ENCODE measurements at places on chromosomes 13 and 19. TPM values are rescaled to one million over a fixed set of nuclear protein-coding genes. Genes with fewer than 3 reads are reported as not detected.

Gene FBXO17
- 18.8 TPM for total RNA-seq

DNA sequence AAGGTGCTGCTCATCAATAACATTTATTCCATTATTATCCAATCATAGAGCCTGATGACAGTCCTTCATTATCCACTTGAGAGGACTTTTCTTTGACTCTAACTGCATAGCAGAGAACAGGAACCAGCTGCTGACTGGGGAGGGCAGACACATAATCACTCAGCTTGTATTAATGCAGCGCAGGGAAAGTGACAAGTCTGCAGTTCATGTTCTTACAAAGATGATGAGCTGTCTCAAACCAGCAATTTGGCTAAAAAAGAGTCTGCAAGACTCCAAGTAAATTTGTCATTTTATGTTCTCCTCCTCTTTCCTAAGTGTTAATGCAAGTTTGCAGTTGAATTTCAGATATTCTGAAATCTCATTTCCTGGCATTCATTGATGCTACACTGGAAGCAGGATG, 40.0 kb upstream of the CBY2 start:
- peak; percentile 97 for DNase-seq

Gene CLEC17A
- total RNA-seq, result 2.3 TPM

DNA sequence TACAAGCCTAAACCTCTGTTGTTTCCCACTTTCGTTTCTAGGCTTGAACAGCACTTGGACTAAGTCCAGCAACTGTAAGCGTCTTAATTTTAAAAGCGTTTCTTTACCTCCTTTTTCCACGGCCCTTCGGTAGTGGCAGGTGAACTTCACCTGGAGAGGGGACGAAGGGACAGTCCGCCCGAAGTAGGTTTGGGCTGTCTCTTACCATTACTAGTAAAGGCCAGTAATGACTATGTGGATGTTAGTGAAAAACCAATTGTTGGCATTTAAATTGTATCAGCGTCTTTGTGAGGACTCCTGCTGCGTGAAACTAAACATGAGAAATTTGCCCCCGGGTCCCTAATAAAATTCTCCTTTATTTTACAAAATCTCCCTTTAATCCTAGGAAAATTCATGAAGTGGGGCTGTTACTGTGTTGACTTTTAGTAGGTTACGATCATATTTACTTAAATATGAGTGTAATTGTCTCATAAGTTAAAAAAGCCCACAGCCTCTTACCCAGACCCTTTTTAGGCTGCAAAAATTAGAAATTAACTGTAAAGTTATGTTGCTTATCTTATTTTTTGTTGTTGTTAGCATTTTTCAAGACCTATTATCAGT, 983 bp downstream of the ITM2B start:
- peak; percentile 84 for DNase-seq

DNA sequence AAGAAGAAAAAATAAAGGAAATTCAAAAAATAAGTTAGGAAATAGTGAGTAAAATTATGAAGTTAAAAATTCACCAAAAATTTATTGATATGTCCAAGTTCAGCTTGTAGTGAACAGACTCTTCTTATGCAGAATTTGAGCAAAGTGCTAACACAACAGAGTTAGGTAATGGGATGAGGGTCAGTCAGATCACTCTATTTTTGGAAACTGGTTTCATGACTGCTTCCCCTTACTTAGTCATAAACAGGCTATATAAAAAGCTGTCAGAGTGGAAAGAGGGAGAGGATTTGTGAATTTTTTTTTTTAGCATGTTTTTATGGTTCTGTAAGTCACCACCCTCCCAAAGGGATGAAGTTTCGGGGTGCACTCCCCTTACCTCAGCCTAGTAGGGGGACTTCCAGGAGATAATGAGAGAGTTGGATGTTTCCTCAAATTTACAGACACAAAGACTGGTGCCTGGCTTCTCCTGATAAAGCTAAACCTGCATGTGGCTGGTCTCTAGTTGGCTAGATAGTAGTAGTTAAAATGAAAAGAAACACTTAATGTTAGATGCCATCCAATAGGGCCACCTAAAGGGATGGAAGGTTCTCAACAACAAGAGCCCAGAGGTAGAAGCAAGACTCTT, 4.5 kb downstream of the CPB2 start:
- DNase-seq, result peak; percentile 13

DNA sequence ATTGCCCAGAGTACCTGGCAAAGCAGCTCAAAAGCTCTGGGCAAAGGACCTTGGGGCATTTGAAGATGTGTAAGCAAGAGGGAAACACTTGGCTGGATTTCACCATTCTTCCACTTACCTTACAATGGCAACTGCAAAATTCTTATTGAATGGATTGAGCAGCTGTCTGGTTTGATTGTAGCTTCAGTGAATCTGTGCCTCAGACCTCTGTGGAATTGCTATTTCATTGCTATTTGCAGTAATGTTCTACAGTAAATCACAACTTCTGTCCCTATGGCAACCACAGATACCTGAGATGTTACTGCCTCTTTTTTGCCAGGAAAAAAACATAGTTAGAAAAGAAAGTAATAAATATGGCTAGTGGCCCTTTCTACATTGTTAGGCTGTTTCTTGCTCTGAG, 519.5 kb downstream of the SUCLA2 start:
- DNase-seq, result no peak

DNA sequence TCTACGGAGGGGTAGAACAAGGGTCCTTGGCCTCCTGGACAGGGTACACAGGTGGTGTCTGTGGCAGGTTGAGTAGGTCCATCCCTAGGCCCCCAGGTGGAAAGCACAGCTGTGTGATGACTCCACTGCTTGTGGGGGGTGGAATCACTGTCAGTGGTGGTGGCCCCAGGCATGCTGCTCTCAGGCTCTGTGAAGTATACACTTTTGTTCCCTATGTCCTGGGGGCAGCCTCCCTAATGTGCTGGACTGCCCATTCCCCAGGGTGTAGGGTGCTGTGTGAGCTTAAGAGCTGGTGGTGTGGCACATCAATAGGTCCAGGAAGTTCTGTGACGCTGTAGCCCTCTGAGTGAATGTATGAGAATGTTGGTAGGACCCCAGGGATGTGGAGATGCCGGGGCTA, 197.2 kb upstream of the SLC10A2 start:
- DNase-seq, result no peak

- DNase-seq, result no peak
Observed at GRCh38 chr19:15038294-15038693, 11.0 kb upstream of the CASP14 start.

GRCh38 chr13:46052319-46053161, at the start of gene ZC3H13:
ZC3H13 (minus strand) TSS chr13:46052746; CDS start chr13:46045507, 7,239 bp downstream.
- peak; percentile 95 for DNase-seq

GRCh38 chr13:106038752-106039151, 496.7 kb downstream of the EFNB2 start:
- no peak for DNase-seq

- no peak for DNase-seq
Observed at GRCh38 chr19:46890423-46891170, 29.8 kb downstream of the ARHGAP35 start.

Gene CYSLTR2
- total RNA-seq, result 0.92 TPM

DNA sequence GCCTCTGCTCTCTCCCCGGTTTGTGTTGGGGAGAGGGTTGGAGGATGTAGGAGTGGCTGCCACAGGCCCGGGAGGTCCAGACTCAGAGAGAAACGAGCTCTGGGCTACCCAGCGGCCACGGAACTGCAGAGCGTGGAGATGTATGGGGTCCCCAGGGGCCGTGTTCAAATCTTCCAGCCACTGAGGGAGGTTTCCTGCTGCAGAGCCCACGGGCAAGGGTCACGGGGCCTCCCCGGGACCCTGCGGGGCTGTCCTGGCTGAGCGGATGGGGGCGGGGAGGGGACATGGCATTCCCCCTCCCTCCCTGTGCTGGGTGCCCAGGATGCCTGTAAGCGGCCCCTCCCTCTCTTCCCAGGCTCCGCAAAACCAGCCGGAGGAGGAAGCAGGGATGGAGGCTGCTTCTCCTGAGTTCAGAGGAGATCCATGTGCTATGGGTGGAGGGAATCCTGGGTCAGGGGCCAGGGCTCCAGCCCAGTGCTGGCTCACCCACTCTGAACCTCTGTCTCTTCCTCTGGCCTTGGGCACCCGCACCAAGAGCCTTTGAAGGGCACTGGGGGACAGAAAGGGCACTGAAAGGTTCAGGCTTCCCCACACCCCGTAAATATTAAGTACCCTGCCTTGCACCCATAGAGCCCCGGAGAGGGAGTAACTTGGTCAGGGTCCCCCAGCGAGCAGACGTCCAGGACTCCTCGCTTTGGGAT, 22.6 kb downstream of the SMIM24 start:
- DNase-seq, result peak; percentile 47

- no peak for DNase-seq
Observed at GRCh38 chr19:3471954-3472655, 8.2 kb downstream of the SMIM24 start.

Measured in lung (tissue), 17 donors.